ENCODE measurements at places on chromosomes 12 and 14.

- DNase-seq: no peak
These were observed 18.9 kb upstream of the SYNDIG1L start for GRCh38 chr14:74444866-74445265.

DNA sequence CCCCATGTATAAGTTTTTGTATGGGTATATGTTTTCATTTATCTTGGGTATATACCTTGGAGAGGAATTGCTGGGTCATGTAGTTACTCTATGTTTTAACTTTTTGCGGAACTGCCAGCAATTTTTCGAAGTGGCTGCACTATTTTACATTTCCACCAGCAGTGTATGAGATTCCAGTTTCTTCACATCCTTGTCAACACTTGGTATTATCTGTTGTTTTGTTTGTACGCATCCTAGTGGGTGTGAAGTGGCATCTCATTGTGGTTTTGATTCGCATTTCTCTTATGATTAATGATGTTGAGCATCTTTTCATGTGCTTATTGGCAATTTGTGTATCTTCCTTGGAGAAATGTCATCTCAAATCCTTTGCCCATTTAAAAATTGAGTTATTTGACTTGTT, 6.9 kb downstream of the ANKRD13A start:
- DNase-seq: no peak

DNA sequence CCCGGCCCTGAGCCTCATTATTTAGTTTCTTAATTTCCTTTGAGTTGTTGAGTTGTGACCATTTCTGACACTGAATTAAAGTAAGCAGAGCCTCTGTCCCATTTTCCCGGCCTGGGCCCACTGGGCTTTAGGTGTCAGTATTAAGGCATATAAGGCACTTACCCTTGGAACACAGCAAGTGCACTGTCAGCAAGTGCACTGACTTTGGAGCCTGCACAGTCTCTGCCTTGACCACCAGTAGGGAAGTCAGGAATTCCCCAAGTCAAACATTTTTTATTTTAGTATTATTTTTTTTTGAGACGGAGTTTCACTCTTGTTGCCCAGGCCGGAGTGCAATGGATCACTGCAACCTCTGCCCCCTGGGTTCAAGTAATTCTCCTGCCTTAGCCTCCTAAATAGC, 56.6 kb downstream of the MAX start:
- no peak for DNase-seq

DNA sequence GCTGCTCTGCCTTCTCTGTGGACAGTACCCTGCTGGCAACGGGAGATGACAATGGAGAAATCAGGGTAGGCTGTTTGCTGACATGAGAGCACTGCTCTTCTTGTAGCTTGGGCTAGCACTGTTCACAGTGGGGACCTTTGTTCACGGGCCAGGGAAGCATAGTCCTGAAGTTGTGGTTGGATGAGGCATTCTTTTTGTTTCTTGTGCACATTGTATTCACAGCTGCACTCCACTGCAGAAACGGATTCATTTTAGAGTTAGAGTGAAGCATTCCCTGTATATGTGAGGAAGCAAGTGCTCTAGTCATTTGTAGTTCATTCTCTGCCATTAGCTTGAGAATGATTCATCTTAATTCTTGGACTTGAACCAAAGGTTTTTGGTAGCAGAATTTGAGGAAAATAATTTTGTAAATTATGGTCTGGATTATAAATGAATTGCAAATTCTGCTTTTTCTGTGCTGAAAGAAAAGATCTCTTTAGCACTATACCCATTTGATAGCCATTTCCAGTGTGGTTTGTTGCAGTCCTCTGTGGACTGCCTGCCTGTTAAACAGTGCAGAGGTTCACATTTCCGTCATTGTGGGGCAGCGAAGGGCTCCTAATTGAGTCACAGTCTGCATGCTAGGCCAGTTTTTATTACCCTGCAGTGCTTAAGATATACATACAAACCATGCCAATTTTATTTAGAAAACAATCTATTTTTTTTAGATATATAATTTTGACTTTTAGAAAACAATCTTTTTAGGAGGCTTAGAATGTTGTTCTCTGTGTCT, 80.6 kb downstream of the APAF1 start:
- peak; percentile 69 for DNase-seq

- DNase-seq: peak; percentile 43
These were observed 165.5 kb downstream of the SLC41A2 start for GRCh38 chr12:104792570-104792969.

GRCh38 chr12:86530996-86531655, 274.9 kb upstream of the MGAT4C start:
- DNase-seq: no peak
